Omental fat pad (tissue), 4 donors: ENCODE measurements at places on chromosomes 7 and 10.

DNA sequence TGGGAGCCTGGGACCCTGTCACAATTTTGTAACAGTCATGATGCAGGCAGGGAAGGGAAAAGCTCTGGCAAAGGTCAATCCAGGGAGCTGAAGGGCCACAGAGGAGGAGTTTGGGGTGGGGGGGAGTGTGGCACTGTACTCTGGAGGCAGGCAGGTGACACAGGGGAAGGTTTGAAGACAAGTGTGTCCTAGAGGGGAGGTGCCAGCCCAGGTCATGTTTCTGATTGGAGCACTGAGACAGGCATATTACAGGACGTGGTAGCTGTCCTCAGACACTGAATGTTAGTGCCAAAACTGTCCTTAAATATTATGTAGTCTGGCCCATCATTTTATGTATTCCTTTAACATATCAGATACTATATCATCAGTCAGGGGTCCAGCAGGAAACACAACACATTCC is 75.6 kb upstream of the LRRC4 start:
- no peak for DNase-seq

GRCh38 chr7:129144095-129144833 is at the start of gene TSPAN33:
TSS of gene TSPAN33 (plus strand) at chr7:129144707. CDS start at chr7:129144981, 274 bp downstream.
- peak; percentile 76 for DNase-seq

DNA sequence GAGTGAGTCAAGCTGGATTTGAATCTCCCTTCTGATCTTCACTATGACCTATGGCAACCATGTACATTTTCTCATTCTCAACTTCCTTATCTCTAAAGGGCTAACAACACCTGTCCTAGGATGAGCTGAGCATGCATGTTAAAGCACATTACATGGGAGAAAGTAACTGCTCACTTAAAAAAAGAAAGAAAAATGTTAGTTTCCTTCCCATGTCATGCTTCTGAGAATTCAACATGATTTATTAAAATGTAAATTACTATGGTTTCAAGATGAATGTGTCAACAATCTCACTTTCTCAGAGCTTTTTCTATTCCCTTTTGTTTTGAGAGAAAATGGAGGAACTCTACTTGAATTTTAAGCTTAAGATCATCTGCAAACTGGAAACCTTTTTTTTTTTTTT is 295.3 kb downstream of the SKIDA1 start:
- DNase-seq = no peak

- DNase-seq = no peak
These were observed 71.8 kb downstream of the SEMA3C start for GRCh38 chr7:80847027-80847426.

DNA sequence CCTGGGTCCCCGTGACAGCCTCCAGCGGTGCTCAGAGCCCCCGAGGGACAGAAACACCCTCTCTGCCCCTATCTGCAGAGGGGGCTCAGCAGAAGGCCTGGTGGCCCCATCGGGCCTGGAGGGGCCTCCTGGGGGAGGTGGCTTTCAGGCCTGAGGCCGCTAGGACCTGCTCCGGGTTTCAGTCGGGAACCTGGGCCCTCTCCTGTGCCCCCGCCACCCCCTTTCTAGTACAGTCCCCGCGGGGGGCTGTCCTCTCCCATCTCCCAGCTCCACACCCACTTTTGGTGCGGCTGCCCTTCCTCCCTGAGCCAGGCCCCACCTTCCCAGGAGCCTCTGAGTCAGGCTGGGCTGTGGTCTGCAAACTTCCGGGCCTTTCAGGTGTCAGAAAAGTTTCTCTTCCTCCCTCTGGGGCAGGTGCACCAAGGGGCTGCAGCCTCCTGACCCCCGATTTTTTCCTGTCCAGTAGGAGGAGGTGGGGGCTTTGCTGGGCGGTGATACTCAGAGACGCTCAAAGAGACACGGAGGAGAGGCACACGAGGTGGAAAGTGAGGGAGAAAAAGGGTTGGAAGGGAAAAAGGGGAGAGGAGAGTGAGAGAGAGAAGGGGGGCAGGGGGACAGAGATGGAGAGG is 692 bp downstream of the CARD11 start:
- DNase-seq = no peak

GRCh38 chr7:98795741-98796493 is 73.9 kb downstream of the TMEM130 start:
- DNase-seq = no peak

GRCh38 chr7:4959306-4959705 is 319 bp upstream of the MMD2 start:
- no peak for DNase-seq

DNA sequence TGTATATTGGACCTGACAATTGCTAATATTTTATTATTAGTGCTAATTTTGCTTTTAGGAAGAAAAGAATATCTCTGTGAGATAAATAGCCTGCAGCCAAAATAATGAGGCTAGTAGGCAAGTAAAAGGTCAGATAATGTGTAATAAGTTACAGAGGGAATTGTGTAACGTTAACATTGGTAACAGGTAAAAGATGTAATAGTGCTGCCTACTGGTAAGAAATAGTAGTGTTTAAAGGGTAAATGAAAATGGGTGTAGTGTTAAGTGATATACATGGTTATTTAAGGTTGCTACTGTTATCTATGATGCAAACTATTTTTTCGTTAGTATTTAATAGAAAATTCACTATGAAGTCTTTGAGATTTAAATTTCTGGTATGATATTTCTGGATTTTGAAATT is 9.2 kb upstream of the FOXP2 start:
- DNase-seq = no peak

- no peak for DNase-seq
These were observed 13.9 kb downstream of the BRAT1 start for GRCh38 chr7:2541291-2542010.

GRCh38 chr10:127012769-127013152 is 107.5 kb downstream of the DOCK1 start:
- no peak for DNase-seq

DNA sequence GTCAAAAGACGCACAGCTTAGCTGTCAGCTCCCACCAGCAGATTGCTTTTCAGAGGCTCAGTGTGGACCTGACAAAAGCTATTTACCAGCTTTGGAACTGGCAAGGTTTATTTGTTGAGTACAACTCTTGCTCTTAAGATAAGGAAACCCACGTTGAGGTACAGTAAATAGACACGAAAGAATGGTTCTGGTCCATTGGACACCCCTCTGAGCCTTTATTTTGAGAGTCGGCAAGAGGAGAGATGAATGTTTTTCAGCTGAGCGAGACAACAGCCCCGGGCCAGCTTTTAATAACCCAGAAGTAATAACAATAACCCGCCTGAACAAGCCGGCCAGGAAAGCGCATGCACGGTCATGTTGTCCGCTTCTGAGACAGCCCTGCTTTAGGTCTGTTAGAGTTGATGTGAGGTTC is 49.0 kb downstream of the WNT2 start:
- no peak for DNase-seq

- no peak for DNase-seq
These were observed 1.1 kb downstream of the FAM237B start for GRCh38 chr7:90320014-90320413.

DNA sequence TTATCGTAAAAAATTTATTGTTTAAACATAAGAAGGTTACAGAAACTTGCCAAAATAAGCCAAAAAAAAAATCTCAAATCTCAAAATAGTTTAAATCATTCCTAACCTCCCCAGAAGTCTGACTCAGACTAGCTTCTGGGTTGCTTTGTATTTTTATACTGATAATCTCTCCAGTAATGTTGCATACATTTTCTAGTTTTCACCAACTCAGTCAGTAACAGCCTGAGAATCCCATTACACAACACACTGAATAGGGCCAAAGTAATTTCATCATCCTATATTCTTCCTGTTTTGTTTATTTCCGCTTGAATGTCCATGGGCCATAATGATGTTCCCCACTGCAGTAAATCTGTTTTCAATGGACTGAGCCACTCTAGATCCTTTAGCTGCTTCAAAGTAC is 478.5 kb downstream of the GPAM start:
- DNase-seq = no peak

DNA sequence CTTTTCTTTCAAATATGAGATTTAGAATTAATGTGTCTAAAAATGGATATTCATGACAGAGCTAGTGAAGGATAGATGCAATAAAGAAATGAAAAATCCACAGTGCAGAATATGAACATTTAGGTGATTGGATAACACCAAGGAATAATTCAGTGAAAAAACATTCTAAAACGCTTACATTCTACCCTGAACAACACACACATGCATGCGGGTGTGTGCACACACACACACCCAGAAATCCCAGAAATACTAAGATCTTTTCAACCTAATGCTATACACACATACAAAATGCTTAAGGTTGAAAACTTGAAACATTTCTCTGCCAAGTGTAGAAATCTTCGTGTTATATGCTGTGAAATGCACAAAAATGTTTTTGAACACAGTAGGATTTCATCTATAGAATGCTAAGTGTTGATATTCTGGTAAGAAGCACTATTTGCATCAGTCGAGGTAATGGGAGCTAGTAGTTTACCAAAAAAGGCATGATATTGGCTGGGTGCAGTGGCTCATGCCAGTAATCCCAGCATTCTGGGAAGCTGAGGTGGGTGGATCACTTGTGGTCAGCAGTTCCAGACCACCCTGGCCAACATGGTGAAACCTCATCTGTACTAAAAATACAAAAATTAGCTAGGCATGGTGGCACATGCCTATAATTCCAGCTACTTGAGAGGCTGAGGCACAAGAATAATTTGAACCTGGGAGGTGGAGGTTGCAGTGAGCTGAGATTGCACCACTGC is 600.6 kb downstream of the PHTF2 start:
- no peak for DNase-seq

DNA sequence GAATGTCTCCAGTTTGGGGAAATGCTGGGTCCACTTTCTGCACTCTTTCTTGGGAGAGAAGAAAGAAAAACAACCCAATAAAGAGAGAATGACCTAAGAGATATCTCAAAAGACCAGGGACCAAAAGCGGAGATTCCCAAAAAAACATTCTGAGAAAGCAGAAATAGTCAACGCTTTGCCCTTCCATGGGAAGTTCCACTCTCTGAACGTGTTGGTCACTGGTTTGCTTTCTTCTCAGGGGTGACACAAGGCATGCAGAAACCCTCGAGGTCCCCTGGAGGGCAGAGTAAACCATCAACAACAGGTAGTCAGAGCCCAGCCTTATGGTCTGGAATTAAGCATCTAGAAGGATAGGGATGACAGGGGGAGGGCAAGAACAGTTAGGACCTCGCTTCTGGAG is 26.2 kb upstream of the AOAH start:
- DNase-seq = no peak

DNA sequence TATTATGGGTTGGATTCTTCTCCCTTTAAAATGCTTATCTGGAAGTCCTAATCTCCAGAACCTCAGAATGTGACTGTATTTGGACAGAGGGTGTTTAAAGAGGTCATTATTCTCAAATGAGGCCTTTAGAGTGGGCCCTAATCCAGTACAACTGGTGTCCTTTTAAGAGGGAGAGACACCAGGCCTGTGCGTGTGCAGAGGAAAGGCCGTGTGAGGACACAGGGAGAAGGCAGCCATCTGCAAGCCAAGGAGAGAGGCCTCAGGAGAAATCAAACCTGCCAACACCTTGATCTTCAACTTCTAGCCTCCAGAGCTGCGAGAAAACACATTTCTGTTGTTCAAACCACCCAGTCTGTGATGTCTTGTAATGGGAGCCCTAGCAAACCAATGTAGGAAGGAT is 235.4 kb upstream of the MYO3A start:
- no peak for DNase-seq

DNA sequence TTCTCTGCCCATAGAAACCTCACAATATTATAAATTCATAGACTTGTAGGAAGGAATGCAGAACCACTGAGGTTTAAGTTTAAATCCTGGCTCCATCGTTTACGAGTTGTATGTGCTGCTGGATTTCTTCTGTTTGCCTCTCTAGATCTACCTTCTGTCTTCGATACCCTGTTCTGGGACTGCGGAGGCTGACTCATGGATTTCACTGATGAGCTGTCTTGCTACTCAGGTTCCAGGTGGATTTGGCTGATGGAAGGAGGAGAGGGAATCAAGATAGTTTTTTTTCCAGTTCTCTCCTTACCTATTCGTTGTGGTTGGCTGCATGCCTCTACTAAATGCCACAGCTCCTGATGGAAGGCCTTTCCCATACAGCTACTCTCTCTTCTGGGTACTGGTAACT is 375.8 kb downstream of the REEP3 start:
- no peak for DNase-seq

DNA sequence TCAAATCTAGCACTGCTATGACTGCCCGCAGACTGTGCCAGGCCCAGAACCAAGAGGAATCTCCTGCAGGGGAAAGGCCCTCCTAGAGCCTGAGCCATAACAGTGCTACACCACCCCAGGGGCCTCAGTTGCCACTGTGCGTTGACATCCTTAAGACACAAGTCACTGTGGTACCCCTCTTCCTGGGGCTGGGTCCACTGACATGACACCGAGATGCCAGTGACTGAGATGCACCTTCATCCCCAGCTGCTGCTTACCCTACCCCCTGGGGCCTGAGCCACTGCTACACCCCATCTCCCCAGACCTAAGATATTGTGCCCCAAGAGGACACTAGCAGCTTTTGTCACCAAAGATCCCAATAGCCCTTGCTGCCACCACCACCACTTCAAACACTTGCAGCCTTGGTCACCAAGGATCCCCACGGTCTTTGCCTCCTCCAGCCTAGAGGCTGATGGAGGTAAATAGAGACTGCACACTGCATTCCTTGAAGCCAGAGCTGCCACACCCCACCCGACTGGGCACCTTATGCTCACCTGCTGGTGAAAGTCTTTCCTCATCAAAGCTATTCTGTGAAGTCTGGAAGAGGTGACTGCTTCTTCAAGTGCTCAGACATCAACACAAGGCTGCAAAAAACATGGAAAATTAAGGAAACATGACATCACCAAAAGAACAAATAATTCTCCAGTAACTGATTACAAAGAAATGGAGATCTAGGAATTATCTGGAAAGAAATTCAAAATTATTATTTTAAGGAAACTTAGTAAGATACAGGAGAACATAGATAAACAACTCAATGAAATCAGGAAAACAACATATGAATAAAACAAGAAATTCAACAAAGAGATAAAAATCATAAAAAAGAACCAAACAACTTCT is 40.4 kb upstream of the SHH start:
- DNase-seq = no peak

GRCh38 chr10:71998840-71999194 is 34.6 kb downstream of the CHST3 start:
- no peak for DNase-seq

- peak; percentile 8 for DNase-seq
These were observed 110.6 kb downstream of the OAT start for GRCh38 chr10:124308056-124308645.

GRCh38 chr7:1485156-1485555 is 19.0 kb downstream of the INTS1 start:
- DNase-seq = no peak

DNA sequence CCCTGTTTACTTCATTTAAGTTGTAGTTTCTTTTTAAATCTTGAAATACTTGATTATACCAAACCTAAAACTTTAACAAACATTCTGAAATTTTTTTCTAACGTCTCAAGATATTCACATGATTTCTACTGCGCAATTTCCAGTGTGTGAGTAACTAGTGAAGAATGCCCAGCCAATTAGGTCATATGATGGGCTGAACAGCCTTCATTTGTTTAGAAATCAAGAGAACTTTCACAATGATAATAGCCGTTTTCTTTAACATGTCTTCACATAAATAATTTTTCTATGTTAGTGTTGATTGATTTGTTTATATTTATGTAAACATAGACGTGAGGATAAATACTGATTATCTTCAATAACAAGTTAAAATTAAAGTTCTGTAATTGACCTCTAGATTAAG is 21.8 kb downstream of the STAM start:
- no peak for DNase-seq
